Cerebellar nuclear complex (tissue), 1 donor: ENCODE measurements at places on chromosomes 3 and 15.

- DNase-seq: no peak
Measured at GRCh38 chr3:72013084-72013483, 228.1 kb upstream of the PROK2 start.

DNA sequence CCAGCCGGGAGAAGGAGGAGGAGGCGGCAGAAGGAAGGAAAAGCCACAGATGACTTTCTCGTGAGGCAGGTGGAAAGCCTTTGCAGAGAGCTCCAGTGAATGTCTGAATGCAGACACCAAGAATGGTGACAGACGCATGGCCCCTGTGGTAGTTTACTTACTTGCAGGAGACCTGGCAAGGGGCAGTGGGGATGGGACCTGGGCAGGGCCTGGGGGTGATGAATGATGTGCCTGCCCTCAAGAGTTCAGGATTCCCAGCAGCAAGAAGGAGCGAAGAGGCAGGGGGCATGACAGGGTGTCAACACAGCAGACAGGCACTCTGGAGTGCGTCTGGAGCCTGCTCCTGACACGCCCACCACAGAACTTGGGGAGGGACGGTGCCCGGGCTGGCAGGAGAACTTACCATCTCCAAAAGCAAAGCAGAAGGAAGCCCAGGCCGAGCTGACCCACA, 260.5 kb upstream of the LYSMD4 start:
- no peak for DNase-seq

DNA sequence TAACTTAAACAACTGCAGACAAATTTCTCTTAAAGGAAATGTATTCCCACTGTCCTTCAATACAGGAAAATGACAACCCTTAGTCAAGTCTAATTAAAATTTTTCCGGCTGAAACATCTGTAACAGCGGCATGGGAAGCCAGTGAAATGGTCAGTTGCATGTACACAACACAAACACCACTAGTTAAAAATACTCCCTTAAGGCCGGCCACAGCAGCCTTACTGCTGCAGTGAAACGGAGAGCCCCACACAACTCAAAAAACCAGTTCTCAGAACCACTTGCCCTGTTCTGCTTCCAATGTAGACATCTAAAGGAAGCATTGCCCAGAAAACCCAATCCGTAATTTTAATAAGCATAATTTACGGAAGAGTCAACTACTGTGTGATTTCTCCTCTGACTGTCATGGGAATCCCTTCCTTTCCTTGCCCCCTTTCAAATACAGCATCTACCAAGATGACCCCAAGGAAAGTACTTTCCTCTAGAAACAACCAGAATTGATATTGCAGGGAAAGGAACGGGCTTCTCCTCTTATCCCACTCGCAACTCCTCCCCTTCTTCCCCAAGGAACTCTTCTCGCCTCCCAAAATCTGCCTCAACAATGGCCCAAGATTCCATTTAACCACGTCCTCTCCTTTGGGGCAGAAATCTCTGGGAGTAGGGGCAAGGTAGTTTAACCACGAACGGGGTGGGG, 1.6 kb downstream of the FBN1 start:
- DNase-seq: no peak

GRCh38 chr15:51322621-51323296, 15.6 kb downstream of the CYP19A1 start:
- no peak for DNase-seq

- no peak for DNase-seq
Measured at GRCh38 chr3:152234657-152235375, 33.9 kb upstream of the MBNL1 start.

DNA sequence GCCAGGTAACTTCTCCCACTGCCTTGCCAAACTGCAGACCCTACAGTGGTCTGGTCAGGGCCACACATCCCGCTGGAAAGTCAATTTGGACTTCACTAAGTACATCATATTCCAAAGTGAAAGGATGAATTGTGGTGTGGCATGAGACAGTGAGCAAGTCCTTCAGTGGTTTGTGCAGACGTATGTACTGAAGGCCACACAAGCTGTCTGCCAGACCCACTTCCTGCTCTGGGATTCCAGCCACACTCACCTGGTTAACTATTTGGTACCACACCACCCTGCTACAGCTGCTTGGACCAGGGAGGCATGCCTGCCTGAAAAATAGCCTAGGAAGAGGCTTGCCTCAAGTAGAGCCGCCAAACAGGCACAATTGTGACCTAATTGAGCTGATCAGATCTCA, 94.1 kb upstream of the STRIT1 start:
- DNase-seq: no peak

DNA sequence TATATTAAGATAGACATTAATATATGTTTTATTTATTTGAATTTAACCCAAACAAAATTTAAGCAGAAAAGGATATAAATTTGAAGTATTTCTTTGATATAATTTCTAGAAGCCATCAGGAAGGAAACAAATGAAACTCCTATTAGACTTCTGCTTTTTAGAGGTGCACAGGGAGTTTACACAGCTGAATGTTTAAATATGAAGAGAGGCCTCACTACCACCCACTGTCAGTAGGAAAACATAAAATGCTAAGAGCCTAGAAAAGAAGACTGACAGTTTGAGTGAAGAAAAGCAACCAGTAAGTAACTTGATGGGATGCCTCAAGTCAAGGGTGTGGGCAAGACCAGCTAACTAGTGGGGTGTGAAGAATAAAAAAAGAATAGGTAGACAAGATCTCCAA, 19.7 kb downstream of the PLSCR2 start:
- no peak for DNase-seq

DNA sequence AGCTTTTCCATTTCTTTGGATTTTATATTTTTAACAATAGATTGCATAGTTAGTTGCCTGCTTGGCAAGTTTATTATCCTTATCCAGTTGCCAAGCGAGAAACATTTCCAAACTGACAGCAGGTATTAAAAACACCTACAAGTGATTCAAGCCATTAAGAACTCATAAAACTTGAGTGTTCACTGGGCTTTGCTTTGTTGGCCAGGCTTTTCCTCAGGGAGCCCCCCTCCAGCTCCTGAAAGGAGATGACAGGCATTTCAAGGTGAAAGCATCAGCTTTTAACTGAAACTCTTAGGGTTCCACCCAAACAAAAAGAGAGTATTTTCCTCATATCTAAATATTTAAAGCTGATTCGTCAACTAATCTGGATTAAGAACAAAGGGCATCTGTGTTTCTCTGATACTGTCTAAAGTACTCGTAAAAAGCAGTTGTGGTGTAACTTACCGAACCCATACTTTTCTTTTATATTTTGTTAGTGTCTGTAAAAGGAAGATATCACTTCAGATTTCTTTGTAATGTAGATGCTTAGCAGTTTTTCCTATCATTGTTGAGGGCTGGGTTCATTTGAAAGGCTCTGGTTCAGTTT, 363.4 kb downstream of the OTOL1 start:
- DNase-seq: no peak
